ENCODE measurements at places on chromosomes 1 and 21.

DNA sequence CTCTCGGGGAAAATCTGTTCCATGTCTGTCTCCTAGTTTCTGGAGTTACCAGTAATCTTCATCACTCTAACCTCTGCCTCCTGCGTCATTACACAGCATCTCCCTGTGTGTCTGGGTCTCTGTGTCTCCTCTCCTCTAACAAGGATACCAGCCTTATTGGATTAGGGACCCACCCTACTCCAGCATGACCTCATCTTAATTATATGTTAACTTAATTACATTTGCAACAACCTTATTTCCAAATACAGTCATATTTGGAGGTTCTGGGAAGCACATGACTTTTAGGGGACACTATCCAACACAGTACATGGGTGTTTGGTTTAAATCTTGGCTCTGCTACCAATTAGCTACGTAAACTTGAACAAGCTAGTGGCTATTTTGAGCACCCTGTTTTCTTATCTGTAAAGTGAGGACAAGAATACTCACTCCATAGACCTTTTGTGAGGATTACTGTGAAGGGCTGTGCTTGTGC lies 83.9 kb upstream of the SGIP1 start:
- DNase-seq: no peak

DNA sequence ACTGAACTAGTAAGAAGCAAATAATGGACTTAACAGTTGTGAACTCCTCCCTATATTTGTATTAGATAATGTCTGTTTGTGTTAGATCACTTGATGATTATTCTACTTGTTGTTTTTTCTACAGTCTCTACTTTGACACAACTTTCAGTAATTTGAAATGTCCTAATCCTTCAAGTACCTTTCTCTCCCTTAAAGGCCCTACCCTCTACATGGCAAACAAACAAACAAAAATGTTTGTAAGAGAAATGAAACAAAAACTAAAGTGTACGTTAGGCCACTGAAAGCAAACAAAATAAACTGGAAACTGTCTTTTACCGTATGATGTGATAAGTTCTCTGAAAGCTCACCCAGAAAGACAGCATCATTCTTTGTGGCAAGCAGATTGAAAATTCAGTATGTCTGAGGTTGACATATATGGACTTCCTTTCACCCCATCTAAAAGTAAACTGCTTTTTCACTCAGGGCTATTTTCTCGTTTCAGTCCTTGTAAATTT lies 255.9 kb upstream of the SNX7 start:
- peak; percentile 14 for DNase-seq

DNA sequence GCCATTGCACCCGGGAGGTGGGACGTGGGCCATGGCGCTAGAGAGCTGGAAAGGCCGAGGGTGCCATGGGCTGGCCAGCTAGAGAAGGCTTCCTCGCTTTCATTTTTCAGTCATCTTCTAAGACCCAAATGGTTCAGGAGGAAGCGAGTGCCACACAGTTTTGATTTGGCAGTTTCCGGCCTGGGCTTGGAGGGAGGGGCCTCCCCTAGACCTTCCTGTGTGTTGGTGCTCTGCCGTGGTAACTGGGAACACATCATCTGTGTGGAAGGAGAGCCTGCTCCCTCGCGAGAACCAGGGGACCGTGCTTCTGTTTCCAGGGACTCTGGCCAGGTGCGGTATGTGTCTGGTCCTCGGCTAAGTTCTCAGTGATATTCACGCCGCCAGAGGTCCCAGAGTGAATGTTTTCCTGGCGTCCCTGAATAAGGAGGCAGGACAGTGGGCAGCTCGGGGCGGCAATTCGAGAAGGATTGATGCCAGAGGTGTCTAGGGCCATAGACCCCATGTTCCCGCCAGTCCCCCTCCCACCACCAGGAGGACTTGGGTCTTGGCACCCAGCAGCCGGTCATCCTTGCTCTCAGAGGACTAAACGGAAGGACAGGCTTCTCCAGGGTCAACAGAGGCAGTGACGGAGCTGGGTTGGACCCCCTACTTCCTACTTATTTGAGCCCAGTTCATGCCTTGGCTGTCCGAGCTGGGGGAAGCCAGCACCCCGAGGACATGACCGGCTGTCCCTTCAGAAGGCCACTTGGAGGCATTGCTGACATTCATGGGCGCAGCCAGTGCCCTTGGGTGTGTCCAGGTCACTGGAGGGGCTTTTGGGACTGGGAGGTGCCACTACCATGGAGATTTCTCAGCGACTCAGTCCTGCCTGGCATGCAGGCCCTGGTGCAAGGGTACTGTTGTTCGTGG lies 2.7 kb upstream of the NPHP4 start:
- DNase-seq: peak; percentile 79

DNA sequence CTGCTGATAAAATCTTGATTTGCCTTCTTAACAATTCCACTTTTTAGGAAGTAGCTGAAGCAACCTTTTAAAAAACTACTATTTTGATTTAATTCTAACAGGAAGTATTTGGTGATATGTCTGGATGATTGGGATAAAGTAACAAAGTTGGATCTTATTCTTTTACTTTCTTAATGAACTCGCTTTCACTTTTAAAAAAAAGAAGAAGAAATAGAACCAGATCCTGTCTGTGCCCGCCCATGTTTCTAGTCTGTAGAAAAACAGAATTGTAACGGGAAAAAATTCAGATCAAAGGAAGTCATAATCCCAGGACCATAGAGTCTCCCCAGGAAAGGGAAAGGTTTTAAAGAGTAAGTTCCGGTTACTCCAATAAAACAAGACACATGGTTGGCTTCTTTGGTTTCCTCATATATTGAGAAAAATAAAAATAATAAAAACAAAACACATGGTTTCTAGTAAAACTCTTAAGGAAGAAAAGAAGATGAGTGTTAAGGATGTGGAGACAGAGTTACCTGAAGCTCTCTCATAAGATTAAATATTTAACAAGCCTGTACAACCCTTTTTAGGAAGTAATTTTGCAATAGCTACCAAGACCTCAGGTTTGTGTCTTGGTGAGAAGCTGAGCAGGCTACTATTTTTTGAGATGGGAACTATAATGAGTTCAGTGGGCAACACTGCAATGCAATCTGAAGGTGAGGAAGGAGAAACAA lies 4.9 kb downstream of the CD48 start:
- no peak for DNase-seq

- no peak for DNase-seq
Observed at GRCh38 chr1:20148571-20149500, 9.7 kb downstream of the PLA2G2F start.

- no peak for DNase-seq
Observed at GRCh38 chr1:89555550-89555949, 30.9 kb downstream of the LRRC8B start.

DNA sequence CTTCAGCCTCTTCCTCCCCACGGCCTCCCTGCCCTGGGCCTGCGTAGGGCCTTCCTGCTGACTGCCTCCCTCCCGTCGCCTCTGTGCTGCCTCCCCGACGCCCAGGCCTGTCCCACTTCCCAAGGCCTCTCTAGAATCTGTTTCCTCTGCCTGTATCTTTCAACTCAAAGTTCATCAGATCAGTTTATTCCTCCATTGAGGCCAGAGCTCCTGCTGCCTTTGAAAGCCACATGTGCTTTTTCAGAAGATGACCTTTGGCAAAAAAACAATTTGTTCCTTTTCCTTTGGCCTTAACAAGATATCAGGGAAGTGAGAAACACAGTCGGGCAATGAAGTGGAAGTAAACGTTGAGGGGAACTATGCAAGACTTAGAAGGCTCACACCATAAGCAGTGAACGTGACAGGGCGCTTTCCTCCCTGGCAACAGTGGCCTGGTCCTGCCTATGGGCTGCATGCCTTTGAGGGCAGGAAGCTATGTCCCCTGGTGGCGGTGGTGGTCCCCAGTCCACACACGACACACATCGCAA lies 85.9 kb downstream of the PSMG1 start:
- peak; percentile 12 for DNase-seq

- no peak for DNase-seq
Observed at GRCh38 chr21:38223893-38224540, 32.8 kb upstream of the KCNJ15 start.
